ENCODE measurements at places on chromosomes 5 and 9.
A peak's percentile ranks its signal among the peaks of the same experiment; 100 is the strongest.

GRCh38 chr5:9263656-9264055 lies 282.2 kb downstream of the SEMA5A start:
- DNase-seq: no peak

- DNase-seq: no peak
These were observed 29.0 kb downstream of the ADAM19 start for GRCh38 chr5:157546456-157547100.

DNA sequence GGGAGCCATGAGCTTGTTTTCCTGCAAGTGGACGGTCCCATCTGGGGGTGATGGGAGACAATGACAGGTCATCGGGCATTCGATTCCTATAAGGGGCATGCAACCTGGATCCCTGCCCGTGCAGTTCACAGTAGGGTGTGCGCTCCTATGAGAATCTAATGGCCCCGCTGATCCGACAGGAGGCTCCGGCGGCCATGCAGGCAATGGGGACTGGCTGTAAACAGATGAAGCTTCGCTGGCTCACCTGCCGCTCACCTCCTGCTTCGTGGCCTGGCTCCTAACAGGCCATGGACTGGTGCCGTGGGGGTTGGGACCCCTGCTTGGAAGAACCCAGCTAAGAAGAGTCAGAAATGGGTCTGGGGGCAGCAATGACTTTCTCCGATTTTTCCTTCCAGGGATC lies 21.0 kb downstream of the PAEP start:
- DNase-seq: no peak

DNA sequence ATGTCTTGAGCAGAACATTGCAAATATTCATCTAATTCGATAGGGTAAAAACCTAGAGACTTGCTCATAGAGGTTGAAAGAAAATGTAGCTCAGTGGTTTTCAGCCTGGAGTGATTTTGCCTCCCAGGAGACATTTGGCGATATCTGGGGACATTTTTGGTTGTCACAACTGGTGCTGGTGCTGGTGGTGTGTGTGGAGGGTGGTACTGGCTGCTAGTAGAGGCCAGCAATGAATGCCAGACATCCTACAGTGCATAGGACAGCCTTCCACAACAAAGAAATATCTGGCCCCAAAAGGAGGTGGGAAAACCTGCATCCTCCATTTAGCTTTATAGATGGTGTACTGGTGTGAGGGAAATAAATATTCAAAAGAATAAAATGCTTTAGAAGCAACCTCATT lies 2.1 kb upstream of the BASP1 start:
- DNase-seq: no peak

GRCh38 chr9:13450723-13451122 lies 171.2 kb upstream of the MPDZ start:
- no peak for DNase-seq

- DNase-seq: no peak
These were observed 98.6 kb downstream of the RXRA start for GRCh38 chr9:134424818-134425217.

- DNase-seq: no peak
These were observed 15.9 kb upstream of the LTC4S start for GRCh38 chr5:179777909-179778308.

- no peak for DNase-seq
These were observed 169.2 kb downstream of the NR3C1 start for GRCh38 chr5:143234162-143234842.

DNA sequence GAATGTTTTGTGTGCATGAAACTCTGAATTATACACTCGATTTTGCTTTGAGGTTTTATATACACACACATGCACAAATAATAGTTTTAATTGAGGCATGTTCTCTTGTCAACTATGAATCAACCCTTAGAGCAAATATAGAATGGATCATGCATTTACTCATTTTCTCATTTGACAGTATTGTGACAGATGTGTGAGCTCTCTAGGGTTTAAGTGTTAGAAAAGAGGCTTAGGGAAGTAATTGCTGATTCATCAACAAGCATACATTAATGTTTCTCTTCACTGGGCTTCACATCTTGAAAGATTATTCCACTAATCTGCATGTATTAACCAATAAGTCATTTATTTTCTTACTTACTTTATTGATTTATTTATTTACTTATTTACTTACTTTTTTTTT lies 1356.8 kb upstream of the ACO1 start:
- no peak for DNase-seq

- DNase-seq: no peak
These were observed 122.8 kb downstream of the ARHGEF28 start for GRCh38 chr5:73748510-73749400.

DNA sequence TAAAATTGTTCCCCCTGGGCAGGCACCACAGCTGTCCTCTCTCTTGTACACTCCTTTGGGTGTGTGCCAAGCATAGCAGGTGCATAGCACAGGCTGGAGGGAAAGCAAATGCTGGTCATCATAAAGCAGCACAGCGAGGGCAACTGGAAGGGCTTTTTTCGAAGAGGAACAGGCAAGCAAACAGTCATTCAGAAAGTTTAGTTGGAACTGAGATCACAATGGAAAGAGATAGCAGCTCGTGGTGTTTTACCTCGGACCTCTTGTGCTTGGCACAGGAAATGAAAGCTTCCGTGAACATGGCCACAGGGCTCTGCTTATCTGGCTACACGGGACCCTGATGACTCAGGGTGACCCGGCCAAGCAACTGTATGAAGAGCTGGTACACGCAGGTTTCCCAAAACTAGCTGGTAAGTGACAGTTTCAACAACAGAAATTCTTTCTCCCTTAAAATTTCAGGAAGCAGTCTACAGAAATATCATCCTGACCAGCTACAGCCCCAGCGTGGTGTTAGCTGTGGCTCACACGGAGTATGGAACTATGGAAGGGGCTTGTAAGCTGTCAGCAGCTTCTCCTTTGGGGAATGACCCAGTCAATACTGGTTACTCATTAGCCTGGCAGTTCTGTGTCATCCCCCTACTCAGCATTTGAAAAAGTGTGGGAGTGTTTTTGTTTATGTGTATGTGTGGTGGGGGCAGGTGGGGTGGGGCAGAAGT lies 48.1 kb downstream of the POC5 start:
- no peak for DNase-seq

DNA sequence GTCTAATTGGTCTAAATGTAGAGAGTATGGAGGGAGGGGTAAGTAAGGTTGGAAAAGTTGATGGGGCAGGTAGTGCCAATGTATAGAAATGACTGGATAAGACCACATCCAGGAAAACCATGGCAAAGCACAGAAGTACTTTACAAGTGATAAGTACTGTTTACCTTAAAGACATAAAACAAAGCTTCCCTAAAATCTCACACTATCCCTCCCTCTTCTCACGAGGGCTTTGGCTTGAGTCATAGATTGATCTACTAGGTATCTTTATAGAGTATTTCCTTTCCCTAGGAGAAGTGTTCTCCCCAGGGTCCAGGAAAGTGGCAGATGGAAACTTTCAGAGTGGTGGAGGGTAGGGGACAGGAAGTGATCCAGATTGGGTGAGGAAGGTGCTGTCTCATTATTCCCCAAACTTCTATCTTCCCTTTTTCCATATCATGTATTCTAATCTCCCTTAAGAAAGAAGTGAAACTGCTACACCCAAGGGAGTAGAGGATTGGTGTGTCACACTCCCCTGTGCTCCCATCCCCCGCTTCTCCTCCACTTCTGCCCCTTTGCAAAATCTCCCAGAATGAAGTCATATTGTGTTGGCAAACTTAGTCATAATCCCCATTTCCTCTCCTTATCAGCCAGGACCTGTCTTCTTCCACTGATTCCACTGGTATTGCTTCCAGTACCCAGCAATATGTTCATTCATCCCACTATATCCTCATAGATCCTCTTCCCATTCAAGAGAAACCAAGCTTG lies 14.6 kb downstream of the IL33 start:
- no peak for DNase-seq

- DNase-seq: no peak
These were observed 191.0 kb downstream of the ZSWIM6 start for GRCh38 chr5:61523073-61523472.

GRCh38 chr5:1343931-1344901 lies 683 bp downstream of the CLPTM1L start:
- peak; percentile 7 for DNase-seq

DNA sequence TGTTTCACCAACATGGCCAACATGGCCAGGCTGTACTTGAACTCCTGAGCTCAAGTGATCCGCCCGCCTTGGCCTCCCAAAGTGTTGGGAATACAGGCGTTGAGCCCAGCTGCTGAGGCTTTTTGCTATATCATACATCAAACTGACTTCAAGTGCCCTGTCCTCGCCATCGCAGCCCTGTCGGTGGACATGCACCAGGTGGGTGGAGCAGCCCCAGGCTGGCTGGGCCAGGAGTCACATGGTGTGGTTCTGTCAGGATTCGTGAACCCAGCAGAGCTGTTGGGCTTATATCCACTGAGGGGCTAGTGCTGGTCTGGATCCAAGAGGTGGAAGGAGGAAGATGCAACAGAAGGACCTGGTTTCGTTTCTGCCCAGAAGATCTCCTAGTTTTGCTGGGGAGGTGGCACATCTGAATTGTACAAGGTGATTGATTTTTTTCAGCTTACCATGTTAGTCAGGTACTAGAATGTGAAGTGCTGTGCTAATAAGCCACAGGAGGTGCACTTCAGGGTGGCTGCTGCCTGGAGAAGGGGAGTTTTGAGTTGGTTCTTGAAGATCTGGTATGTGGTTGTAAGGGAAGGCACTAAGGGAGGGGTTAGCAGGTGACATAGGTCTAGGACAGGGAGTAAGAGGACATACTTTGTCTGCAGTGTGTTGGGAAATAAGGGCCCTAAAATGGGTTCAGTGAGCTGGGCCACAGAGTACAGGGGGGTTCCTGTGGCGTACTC lies 16.1 kb downstream of the PCBD2 start:
- DNase-seq: no peak

DNA sequence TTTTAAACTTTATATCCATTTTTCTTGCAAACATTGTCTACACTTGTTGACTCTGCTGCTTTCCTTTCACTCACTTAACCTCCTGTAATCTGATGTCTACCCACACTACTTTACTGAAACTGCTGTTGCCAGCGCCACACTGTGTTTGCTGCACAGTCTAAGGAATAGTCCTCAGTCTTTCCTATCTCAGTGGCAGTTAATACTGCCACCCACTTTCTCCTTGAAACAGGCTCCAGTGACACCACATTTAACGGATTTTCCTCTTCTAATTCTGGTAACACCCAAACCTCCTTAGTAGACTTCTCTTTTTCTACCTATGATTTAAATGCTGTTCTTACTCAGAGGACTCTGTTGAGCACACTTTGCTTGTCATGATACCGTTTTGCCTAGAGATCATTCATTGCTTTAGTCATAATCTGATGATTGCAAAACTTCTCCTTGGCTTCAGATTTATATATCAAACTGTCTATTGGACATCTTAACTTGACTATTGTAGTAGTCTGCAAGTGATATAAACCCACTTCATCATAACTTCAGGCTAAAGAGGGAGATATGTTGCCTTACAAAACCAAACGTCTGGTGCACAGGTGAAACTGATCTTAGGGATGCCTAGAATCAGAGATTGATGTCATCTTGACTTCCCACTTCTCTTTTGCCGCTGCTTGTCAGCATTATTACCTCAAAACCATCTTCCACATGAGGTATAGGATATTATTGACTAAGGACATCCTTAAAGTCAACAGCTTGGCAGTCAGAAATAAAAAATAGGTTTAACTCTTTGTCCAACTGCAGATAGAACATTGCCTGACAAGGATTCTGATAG lies 94.1 kb downstream of the CDC42SE2 start:
- DNase-seq: no peak

- no peak for DNase-seq
These were observed 72.7 kb downstream of the MAP1B start for GRCh38 chr5:72179816-72180440.

DNA sequence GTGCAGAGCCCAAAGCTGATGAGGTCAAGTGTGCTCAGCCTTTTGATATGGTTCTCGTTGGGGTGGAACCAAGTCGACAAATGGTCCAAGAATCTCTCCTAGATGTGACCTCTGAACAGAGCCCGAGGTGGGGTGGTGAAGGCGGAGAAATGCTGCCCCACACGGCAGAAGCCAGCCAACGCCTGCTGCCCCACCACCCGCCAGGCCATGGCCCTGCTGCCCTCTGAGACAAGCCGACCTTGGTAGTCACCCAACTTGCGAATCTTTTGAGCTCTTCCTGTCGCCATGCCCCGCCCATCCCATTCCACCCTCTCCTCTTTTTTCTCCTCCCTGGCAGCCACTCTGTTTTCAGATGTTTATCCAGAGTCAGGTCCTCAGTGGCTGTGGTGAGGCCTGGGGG lies 91.5 kb upstream of the EGFLAM start:
- no peak for DNase-seq

- no peak for DNase-seq
These were observed 40.2 kb downstream of the OSTF1 start for GRCh38 chr9:75128535-75128934.

GRCh38 chr9:130129432-130130061 lies 42.7 kb upstream of the NCS1 start:
- no peak for DNase-seq

GRCh38 chr5:170623576-170624181 lies 119.9 kb downstream of the KCNIP1 start:
- no peak for DNase-seq

- no peak for DNase-seq
These were observed 29.1 kb upstream of the FREM1 start for GRCh38 chr9:14939378-14939777.

DNA sequence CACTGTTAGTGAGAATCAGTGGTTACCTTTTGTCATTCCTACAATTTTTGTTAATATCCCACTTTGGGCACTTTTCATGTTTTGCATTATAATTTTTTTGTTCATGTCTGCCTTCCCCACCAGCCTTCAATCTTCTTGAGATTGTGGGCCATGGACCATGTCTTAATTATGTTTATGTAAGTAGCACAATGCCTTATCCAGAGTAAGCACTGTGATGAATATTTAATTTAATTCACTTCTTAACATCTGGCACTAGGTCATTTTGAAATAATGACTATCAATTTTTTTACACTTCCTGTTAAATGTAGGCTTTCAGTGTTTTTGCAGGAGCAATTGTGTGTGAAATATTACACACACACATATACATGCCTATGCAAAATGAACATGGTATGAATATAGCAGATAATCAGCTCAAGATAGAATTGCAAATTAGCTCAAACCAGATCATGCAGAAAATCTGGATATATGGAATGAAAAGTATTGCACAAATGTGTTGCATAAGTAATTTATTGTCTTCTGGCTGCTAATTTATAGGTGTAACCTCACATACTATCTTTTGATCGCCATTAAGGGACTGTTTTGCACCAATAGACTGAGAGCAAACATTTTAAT lies 5.3 kb upstream of the SHOC1 start:
- no peak for DNase-seq

GRCh38 chr5:14296533-14297331 lies 153.6 kb downstream of the TRIO start:
- no peak for DNase-seq

DNA sequence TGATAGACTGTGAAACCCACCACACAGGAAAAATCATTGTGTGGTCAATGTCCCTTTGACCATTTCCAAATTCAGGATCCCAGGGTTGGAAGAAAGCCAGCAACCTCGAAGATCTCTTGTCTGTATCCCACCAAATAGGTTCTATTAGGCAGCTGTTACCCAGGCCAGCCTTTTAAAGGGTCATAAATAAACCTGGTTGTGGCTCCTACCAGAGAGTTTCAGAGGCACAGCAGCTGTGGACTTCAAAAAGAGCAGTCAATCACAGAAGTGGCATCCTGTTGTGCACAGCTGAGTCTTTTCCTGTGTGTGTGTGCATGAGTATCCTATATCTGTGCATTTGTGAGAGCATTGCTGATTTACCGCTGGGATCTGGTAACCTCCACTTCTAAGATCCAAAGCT lies 23.7 kb upstream of the OR2S2 start:
- DNase-seq: no peak

GRCh38 chr5:113608113-113608596 lies 94.7 kb downstream of the YTHDC2 start:
- no peak for DNase-seq

GRCh38 chr9:120289098-120289497 lies 290.9 kb downstream of the CDK5RAP2 start:
- DNase-seq: no peak

- no peak for DNase-seq
These were observed 21.2 kb downstream of the DAPK1 start for GRCh38 chr9:87518702-87519335.

Data from stimulated activated CD4-positive, alpha-beta T cell treated with anti-CD3 and anti-CD28 coated beads, Interleukin-1b, Interleukin-23, amount 100 ng/mL, for 1 hour (primary cell).